ENCODE measurements at places on chromosomes 2 and 18. TPM values are rescaled to one million over a fixed set of nuclear protein-coding genes. Genes with fewer than 3 reads are reported as not detected.

Gene C1QL2
- total RNA-seq = not detected

- no peaks in the 10 kb centered on the region for H3K36me3 ChIP-seq
- H3K4me3 ChIP-seq = no peak overlapping the region
- H3K4me1 ChIP-seq = no peaks in the 10 kb centered on the region
- DNase-seq = no peak
- no peak overlapping the region for H3K27ac ChIP-seq
Observed at GRCh38 chr2:33788044-33788443, 188.9 kb upstream of the FAM98A start.

Gene RAB27B
- 6.1 TPM for total RNA-seq

Gene ZNF396
- total RNA-seq = 0.98 TPM

Gene GRB14
- total RNA-seq = 2.7 TPM
